ENCODE measurements at places on chromosomes 2 and 18. TPM values are rescaled to one million over a fixed set of nuclear protein-coding genes. Genes with fewer than 3 reads are reported as not detected.

The PSMA8 gene
- not detected for total RNA-seq

The NOL4 gene
- not detected for total RNA-seq

The KLHL41 gene
- 0.61 TPM for total RNA-seq

The GBX2 gene
- not detected for total RNA-seq

The CABYR gene
- total RNA-seq = 1.1 TPM

The NDC80 gene
- 0.69 TPM for total RNA-seq

The DSG1 gene
- not detected for total RNA-seq

The CSRNP3 gene
- 1.9 TPM for total RNA-seq

The RAB27B gene
- 22.2 TPM for total RNA-seq

The IL18RAP gene
- total RNA-seq = 4.9 TPM

The CIDEA gene
- not detected for total RNA-seq

The SULT1C2 gene
- total RNA-seq = 5.8 TPM

The LIMS1 gene
- total RNA-seq = 97.6 TPM
